ENCODE measurements at places on chromosomes 16 and 17.

DNA sequence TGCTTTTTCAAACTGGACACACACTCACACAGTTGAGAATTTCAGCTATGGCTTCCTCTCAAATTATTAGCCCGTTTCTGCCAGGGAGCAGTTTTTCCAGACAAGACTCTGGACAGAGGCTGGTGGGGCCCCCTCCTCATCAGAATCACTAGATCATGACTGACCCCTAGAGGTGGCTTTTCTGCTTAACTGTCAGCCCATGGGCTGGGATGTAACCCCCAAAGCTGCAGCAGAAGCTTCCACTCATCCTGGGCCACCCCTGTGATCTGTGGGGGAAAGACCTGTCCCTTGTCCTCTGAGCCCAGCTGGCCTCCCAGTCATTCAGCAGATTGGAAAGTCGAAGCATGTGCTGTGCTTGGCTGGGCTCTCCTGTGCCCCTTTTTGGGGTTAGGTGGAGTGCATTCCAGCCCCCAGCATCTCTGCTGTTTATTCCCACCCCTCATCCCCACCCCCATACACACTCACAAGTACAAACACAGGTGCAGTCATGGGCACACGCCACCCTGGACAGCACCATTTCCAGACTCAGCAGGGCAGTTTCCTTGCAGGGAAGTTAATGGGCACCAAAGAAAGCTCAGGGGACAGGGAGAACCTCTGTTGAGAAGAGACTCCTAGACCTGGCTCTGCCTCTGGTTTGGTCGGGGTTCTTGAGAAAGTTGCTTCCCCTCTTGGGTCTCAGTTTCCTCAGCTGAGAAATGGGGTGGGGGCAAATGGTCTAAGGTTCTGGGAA lies 77.6 kb upstream of the RBL2 start:
- DNase-seq, result no peak

- DNase-seq, result no peak
Observed at GRCh38 chr17:8729421-8729820, 15.2 kb downstream of the CCDC42 start.

DNA sequence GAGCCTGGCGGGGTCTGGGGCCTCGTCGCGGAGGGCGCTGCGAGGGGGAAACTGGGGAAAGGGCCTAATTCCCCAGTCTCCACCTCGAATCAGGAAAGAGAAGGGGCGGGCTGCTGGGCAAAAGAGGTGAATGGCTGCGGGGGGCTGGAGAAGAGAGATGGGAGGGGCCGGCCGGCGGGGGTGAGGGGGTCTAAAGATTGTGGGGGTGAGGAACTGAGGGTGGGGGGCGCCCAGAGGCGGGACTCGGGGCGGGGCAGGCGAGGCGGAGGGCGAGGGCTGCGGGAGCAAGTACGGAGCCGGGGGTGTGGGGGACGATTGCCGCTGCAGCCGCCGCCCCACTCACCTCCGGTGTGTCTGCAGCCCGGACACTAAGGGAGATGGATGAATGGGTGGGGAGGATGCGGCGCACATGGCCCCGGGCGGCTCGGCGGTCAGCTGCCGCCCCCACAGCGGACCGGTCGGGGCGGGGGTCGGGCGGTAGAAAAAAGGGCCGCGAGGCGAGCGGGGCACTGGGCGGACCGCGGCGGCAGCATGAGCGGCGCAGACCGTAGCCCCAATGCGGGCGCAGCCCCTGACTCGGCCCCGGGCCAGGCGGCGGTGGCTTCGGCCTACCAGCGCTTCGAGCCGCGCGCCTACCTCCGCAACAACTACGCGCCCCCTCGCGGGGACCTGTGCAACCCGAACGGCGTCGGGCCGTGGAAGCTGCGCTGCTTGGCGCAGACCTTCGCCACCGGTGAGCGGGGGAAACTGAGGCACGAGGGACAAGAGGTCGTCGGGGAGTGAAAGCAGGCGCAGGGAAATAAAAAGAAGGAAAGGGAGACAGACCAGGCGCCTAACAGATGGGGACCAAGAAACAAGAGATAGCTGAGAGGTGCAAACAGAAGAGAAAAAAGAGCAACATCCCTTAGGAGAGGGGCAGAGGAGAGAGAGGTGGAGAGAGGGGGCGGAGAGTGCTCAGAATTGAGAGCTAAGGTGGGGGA lies at the start of gene PNMT:
PNMT (plus strand) TSS at position 509 of the 980 bp plus-strand sequence; CDS start at position 532, 23 bp downstream.
- no peak for DNase-seq

DNA sequence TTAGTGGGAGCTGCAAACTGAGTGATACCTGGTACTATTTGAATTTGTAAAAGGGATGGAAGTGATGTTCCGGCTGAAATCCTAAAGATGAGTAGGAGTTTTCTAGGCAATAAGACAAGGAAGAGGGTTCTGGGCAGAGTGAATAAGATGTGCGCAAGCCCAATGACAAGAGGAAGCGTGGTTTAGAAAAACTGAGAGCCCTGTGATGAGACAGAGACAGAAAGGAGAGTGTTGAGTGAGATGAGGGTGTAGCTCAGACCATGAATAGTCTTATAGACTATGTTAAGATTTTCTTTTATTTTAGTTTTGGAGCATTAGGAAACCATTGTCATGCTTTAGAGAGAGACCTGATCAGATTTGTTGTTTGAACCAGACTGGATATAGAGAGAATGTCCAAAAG lies 50.2 kb downstream of the COX10 start:
- no peak for DNase-seq

DNA sequence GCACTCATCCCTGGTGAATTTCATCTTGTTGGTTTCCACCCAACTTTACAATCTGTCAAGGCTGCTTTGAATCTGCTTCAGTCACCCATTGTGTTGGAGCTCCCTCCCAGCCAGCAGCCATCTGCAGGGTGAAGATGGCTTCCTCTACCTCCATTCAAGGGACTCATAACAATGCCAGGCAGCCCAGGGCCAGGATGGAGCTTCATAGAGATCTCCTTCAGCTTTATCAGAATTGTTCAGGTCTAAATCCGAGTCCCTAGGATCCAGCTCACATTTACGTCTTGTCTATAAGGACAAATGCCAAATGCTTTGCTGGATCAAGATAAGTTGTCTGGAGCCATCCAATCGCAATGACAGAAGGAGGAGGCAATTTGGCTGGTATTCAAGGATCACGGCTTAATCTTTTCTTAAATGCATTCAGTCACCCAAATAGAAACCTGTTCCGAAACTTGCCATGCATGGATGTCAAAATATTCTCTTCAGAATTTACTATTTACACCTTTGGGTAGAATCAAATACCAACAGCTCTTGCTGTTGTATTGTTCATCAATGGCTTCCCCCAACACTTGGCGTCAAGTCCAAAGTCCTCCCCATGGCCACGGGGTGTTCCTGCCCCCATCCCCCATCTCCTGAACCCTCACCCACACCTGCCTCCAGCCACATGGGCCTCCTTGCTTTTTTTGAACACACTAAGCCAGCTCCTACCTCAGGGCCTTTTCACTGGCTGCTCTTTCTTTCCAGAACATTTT lies 3.8 kb upstream of the FAM171A2 start:
- DNase-seq, result no peak

DNA sequence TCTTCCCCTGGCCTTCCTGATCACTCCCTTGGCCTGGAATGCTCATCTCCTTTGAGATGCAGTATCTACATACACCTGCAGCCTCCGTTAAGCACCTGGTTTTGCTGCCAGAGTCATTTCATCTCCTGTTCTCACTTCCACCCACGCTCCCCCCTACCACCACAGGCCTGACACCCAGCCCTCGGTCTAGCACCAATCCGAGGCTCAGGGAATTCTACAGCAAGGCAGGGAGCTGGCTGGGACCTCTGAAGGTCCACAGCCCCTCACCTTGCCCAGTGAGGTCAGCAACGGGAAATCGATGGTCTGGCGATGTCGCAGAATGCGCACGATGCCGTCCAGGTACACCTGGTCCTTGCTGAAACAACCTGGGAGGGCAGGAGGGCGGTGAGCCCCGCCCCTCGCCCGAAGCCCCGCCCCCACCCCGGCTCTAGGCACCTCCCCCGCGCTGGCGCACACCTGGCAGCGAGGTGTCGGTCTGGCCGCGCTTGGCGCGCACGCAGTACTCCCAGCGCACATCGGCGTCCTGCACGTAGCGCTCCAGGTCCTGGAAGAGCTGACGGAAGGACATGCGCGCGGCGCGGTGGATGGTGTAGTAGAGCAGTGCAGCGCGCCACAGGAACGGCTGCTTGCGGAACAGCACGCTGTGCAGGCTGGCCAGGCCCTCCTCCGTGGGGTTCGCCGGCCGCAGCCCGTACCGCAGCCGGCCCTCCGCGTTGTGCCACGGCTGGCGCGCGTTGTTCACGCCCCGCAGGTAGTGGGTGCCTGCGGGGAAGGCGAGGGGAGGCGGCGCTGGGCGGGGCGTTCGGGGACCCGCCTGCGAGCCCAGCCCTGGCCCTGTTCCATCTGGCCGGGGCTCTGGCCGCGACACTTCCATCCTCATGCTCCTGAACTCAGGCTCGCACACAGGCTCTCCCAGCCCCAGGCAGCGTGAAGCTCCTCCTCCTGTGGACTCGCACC lies 5.7 kb downstream of the MATCAP1 start:
- no peak for DNase-seq

GRCh38 chr17:8674344-8675305 lies 44.1 kb upstream of the MYH10 start:
- DNase-seq, result no peak

GRCh38 chr17:40724656-40725055 lies 21.1 kb upstream of the KRT24 start:
- no peak for DNase-seq

- DNase-seq, result no peak
Observed at GRCh38 chr17:61947367-61948078, 19.7 kb upstream of the INTS2 start.

DNA sequence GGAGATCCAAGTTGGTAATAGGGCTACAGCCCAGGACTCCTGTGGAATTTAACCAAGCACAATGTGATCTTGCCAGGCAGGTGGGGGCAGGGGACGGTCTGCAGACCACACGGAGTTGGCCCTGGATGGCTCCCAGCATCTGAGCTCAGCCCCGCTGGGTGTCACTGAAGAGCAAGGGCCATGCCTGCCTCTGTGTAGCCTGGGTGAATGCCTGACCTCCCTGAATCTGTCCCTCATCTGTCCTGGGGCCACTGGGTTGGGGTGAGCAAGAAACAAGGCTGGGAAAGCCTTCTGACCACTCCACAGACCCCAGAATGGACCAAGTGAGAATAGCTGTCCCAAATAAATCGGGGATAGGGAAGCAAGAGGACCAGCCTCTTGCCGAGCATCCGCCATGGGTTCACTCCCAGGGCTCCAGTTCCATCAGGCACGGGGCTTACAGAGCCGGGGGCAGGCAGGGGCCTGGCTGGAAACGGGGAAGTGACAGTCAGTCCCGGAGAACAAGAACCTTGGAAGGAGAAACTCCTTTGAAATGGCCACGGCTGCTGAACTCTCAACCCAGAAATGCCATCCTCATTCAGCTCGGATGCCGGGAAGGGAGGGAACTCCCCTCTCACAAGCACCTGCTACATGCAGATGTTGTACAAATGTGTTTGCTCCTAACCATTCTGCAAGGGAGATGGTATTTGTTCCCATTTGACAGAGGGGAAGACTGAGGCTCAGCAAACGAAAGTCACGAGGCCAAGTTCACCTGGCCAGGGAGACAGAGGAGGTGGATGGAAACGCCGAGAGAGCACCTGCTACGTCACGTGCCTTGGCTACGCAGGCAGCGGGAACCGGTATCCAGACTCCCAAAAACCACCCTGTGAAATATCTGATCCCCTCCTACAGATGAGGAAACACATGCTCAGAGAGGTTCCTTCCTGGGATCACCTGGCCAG lies 50.0 kb downstream of the RMI2 start:
- DNase-seq, result no peak

DNA sequence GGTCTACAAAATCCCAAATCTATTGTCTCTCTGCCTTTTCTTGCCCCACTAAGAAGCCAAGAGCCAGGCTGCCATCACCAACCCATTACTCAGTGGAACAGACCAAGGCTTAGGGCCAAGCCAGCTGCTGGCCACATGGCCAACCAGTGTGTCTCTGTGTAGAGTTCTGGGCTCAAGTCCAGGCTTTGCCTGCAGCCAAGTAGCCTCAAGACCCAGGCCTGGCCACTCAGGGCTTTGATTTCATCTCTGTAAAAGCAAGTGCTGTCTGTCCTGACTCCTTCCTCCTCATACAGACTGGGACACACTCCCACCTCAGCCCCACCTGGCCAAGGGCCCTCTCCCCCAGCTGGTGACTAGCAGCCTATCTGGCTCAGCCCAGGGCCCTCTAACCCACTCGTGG lies 14.6 kb downstream of the SREBF1 start:
- DNase-seq, result no peak

DNA sequence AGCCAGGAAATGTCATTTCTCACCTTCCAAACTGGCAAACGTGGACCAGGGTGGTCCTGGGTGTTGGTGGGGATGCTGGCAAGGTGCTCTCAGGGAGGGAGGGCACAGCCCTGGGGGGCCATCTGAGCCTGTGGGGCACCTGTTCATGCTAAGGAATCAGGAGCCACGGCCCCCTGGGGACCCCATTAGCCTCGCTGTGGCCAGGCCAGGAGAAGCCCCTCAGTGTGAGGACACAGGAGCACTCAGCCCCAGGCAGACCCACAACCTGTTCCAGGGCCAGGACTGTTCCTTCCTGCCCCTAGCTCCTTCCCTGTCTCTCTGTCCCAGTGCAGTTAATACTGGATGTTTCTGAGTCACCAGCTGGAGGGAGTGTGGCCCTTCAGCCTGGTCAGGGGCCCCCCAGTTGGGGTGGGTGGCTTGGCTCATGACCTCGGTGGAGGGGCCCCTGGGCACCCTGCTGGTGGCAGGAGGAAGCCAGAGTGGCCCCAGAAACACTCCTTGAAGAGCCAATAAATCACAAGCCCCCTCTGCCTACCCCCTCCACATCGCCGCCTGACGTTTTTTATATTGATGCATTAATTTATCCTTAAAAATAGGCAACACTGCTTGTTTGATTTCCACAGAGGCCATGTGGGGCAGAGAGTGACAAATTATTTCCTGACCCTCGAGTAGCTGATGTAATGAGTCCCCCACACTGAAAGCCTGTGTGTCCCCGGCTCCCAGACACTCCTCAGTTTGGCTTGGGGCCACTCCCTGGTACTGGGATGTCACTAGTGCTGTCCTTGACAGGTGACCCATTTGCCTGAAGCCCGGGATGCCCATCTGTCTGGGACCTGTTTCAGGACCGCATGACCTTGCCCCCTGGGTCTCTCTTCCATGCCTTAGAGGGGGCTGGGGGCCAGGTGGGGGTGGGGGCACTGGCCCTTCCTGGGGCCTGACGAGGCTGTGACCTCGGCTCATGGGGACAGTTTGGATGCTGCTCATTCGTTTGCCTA lies 22.3 kb downstream of the ACTG1 start:
- DNase-seq, result no peak

DNA sequence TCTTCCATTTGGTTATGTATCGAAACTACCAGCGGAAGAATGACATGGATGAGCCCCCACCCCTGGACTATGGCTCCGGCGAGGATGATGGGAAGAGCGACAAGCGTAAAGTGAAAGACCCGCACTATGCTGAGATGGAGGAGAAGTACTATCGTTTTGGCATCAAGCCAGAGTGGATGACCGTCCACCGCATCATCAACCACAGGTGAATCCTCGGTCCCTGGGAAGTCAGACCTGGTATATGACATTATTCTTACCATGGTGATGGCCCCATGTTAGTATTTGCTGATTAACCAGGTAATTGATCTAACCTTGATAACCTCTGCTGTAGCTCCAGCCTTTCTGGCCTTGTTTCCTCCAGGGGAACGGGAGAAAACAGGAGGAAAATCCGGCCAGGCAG lies 8.5 kb downstream of the CHD3 start:
- no peak for DNase-seq

All from right renal cortex interstitium (tissue), 3 donors.